Spinal cord (tissue), 10 donors: ENCODE measurements at places on chromosomes 1 and 21. TPM values are rescaled to one million over a fixed set of nuclear protein-coding genes. Genes with fewer than 3 reads are reported as not detected.

DNA sequence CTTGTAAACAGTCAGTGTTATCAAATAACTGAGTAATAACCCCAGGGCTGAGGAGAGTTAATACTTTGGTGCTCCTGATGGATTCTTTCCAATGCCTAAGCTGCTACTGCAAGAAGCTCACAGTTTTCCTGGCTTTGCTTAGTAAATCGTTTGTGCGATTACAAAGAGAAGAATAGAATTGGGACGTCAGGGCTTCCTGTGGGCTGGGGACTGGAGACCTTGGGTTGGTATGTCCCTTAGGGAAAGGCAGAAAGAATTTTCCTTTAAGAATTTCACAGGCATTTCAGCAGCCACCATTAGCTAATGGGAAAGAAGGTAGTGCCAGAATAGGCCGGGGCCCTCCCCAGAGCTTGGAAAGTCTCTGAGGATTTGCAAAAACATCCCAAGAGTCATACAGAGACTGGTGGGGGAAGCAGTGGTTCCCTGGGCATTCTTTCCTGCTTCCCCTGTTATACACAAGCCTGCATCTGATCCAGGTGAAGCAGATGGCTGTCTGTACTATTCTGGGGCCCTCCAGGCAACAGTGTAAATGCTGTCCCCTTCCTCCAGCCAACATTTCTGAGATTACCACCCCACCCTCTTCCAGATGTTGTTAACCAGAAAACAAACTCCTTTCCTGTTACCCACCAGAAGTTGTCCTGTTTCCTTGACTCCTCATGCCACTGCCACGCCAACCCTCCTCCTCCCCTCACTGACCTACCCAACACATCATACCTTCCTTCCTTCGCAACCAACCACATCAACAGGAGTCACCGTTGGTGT lies 40.2 kb downstream of the PLXNA2 start:
- H3K27ac ChIP-seq = peak overlapping the region; percentile 11
- peaks cover 23% of the 10 kb centered on the region for H3K36me3 ChIP-seq
- H3K27me3 ChIP-seq = no peaks in the 10 kb centered on the region
- DNase-seq = no peak
- H3K4me1 ChIP-seq = peaks cover 31% of the 10 kb centered on the region

- DNase-seq = no peak
These were observed 853.9 kb downstream of the KCNT2 start for GRCh38 chr1:195754303-195754702.

GRCh38 chr1:115545791-115546733 lies 95.7 kb upstream of the VANGL1 start:
- no peak overlapping the region for H3K27ac ChIP-seq
- no peak for DNase-seq
- no peaks in the 10 kb centered on the region for H3K36me3 ChIP-seq
- H3K4me1 ChIP-seq = peaks cover 4% of the 10 kb centered on the region
- H3K27me3 ChIP-seq = no peaks in the 10 kb centered on the region

DNA sequence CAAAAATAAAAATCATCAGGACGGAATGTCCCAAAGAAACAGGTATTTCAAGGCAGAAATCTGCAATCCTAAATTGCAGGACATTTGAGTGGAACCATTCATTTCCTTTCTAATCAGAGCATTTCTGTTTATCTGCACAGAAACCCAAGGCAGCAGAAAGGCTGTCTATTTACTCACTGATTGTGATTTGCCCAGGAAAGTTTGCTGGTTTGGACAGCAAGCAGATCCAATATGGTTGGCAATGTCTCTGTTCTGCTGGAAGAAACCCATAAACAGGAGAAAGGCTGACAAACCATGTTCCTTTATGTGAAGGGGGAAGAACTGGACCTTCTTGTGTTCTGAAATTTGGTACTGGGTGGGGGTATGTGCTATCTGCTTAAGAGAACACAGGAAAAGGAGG lies 120.1 kb downstream of the CLIC6 start:
- no peak for DNase-seq
- no peaks in the 10 kb centered on the region for H3K27me3 ChIP-seq
- no peak overlapping the region for H3K4me3 ChIP-seq
- no peak overlapping the region for H3K27ac ChIP-seq
- no peaks in the 10 kb centered on the region for H3K4me1 ChIP-seq

- no peak overlapping the region for H3K27ac ChIP-seq
- no peaks in the 10 kb centered on the region for H3K36me3 ChIP-seq
- no peaks in the 10 kb centered on the region for H3K4me1 ChIP-seq
- H3K27me3 ChIP-seq = no peaks in the 10 kb centered on the region
- no peak overlapping the region for H3K4me3 ChIP-seq
These were observed 357.6 kb upstream of the NR5A2 start for GRCh38 chr1:199669916-199670315.

DNA sequence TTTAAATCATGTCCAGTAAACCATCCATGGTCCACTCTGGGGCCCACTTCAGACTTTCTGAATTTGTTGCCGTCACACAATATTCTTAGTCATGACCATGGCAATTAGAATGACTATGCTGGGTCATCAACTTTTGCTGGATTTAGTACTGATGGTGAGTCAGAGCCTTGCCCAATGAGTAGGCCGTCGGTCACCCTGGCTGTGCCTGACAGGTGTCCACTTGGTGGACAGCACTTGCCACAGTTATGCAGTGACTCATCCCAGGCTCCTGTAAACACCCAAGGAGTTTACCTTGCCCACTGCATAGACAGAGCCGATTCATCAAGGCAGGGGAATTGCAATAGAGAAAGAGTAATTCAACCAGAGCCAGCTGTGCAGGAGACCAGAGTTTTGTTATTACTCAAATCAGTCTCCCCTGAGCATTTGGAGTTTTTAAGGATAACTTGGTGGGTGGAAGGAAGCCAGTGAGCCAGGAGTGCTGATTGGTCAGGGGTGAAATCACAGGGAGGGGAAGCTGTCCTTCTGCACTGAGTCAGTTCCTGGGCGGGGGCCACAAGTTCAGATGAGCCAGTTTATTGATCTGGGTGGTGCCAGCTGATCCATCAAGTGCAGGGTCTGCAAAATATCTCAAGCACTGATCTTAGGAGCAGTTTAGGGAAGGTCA lies 333.8 kb downstream of the PTPRU start:
- no peak overlapping the region for H3K27ac ChIP-seq
- DNase-seq = no peak
- H3K4me1 ChIP-seq = no peaks in the 10 kb centered on the region
- H3K4me3 ChIP-seq = no peak overlapping the region
- no peaks in the 10 kb centered on the region for H3K36me3 ChIP-seq
- H3K27me3 ChIP-seq = no peaks in the 10 kb centered on the region

DNA sequence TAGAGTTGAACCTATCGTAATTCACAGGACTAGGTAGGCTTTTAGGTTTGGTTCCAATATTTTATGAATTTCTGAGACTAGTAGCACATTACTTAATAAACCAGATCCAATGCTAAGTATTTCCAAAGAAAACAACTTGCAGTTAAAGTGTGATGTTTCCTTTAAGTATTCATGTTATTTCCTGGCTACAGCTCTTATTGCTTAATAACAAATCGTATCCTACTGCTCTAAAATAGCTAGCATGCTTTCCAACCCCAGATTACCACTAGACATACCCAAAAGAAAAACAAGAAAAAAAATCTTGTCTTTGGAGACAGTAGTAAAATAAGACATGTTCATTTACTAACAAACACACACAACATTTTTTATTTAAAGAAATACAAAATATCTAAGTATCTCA lies 898 bp downstream of the KRTAP27-1 start:
- H3K27me3 ChIP-seq = no peaks in the 10 kb centered on the region
- no peak overlapping the region for H3K4me3 ChIP-seq
- no peaks in the 10 kb centered on the region for H3K4me1 ChIP-seq
- H3K27ac ChIP-seq = no peak overlapping the region
- no peaks in the 10 kb centered on the region for H3K36me3 ChIP-seq

- H3K4me1 ChIP-seq = peaks cover 48% of the 10 kb centered on the region
- H3K4me3 ChIP-seq = no peak overlapping the region
- H3K27ac ChIP-seq = peak overlapping the region; percentile 61
- no peaks in the 10 kb centered on the region for H3K27me3 ChIP-seq
- H3K36me3 ChIP-seq = peaks cover 81% of the 10 kb centered on the region
These were observed 39.7 kb downstream of the SLC66A1 start for GRCh38 chr1:19351873-19352272.

- H3K4me1 ChIP-seq = peaks cover 5% of the 10 kb centered on the region
- no peak overlapping the region for H3K27ac ChIP-seq
- no peak overlapping the region for H3K4me3 ChIP-seq
- H3K36me3 ChIP-seq = no peaks in the 10 kb centered on the region
These were observed 72.4 kb downstream of the ELAVL4 start for GRCh38 chr1:50181027-50181663.

DNA sequence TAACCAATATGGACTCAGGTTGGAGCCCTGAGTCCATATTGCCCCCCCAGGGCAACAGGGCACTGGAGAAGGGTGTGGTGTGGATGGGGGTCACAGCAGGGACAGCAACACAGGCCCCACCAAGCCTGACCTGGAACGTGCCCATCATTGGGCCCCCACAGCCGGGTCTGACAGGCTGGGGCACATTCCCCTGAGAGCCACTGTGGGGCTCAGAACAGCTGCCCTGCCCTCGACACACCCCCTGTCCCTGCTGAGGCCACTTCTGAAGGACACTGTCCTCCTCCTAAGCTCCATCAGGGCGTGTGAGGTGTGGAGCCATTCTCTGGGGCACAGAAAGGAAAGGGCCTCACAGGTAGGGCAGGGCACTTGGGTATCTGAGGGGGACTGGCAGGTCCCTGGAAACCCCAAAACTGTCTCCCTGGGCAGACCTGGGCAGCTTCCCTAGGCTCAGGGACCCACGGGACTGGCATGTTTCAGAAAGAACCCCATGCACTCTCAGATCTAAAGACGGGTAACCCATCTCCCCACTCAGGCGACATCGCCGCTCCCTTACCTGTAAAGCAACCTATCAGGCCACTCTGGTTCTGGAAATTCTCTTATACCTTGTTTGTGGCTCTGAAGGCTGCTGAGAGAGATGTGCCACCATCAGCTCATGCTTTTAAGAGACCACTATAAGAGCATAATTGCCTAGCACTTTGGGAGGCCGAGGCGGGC lies 95.5 kb downstream of the DMRTB1 start:
- H3K4me3 ChIP-seq = no peak overlapping the region
- peaks cover 9% of the 10 kb centered on the region for H3K36me3 ChIP-seq
- H3K27me3 ChIP-seq = no peaks in the 10 kb centered on the region

DNA sequence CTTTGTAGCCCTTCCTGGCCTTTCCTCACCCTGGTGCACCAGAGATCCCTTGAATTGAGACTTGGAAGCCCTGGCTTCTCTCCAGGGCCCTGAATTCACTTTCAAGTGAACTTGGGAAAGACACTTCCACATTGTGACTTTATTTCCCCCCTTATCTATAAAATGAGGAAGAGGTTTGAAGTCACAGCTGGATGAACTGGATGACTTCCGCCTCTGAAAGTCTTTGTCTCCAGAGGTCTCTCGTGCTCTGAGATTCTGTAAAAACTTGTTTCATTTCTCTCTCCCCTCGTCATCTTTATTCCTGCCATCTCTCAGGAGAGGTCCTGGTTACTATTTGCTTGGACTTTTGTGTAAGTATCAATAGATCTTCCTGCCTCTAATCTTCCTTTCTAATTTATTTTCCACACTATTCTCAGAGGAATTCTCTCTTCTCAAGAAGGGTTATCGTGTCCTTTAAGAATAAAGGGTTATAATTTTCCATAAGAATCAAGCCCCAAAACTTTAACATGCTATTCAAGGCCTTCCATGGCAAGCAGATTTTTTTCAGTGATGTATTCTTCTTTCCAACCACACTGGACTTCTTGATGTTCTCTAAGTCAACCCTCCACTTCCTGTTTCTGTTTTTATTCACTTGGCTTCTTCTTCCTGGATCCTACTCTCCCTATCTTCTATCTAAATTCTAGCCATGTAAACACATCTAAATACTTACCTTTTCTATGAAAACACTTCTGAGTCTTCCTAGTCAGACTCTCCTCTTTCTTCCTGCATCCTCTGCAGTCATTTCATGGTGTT lies 6.5 kb upstream of the RPTN start:
- no peak for DNase-seq
- H3K4me1 ChIP-seq = no peaks in the 10 kb centered on the region
- no peaks in the 10 kb centered on the region for H3K27me3 ChIP-seq
- H3K4me3 ChIP-seq = no peak overlapping the region
- H3K36me3 ChIP-seq = no peaks in the 10 kb centered on the region
- no peak overlapping the region for H3K27ac ChIP-seq

DNA sequence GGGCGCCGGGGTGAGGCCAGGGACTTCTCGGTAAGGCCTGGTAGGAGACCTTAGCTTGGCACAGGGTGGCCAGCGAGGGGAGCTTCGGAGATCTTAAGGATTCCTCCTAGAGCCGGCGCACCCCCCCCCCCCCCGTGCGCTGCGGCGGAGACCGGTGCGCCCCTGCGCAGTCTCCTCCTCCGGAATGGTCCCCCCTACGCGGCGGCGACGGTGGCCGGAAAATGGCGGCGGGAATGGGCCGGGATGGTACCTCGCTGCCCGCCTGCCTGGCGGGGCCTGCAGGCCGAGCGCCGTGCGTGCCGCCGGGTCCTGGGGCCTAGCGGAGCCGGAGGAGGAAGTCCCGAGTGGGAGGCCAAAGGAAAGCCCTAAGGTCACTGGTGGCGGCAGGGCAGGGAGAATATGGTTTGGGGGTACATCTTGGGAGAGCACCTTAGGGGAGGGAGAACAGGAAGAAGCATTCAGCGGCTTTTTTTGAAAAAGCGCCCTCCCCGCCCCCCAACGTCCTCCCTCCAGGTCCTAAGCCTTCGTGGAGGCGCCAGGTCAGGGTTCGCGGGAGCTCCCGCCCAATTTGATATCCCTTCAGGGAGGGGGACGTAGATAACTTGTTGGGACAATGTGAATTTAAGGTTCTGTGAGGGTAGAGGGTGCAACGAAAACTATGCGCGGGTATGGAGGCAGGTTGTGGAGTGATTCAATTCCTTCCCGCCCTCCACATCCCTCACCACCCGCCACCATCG lies 429 bp downstream of the SRRM1 start:
- peak overlapping the region; percentile 88 for H3K4me3 ChIP-seq
- peaks cover 5% of the 10 kb centered on the region for H3K36me3 ChIP-seq
- H3K27ac ChIP-seq = peak overlapping the region; percentile 93

- no peak overlapping the region for H3K4me3 ChIP-seq
- no peaks in the 10 kb centered on the region for H3K36me3 ChIP-seq
- H3K27me3 ChIP-seq = no peaks in the 10 kb centered on the region
- no peak for DNase-seq
- H3K4me1 ChIP-seq = no peaks in the 10 kb centered on the region
These were observed 11.0 kb upstream of the PLA2G2C start for GRCh38 chr1:20197329-20197791.

DNA sequence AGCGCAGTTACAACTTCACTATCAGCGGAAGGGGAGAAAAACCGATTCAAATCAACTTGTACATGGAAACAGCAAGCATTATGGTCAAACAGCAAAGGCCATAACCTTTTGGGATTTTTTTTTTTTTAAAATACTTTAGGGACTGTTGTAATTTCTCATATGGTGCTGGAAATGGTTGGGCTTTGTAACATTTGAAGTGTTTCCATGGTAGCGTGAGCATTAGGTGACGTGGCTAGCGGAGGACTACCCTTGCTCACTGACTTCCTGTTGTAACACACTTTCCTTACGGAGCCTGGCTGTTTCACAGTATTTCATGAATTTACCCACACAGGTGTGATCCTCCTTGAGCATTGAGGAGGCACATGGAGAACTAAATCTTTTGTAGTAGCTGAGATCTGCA lies 269.5 kb downstream of the TM2D1 start:
- no peaks in the 10 kb centered on the region for H3K27me3 ChIP-seq
- peaks cover 24% of the 10 kb centered on the region for H3K4me1 ChIP-seq
- H3K36me3 ChIP-seq = no peaks in the 10 kb centered on the region

The CELA2A gene
- not detected for total RNA-seq

The TMEM240 gene
- 10.2 TPM for total RNA-seq
